Spleen (tissue), 13 donors: ENCODE measurements at places on chromosomes 13 and 19. TPM values are rescaled to one million over a fixed set of nuclear protein-coding genes. Genes with fewer than 3 reads are reported as not detected.
A peak's percentile ranks its signal among the peaks of the same experiment; 100 is the strongest.

- no peaks in the 10 kb centered on the region for H3K36me3 ChIP-seq
- H3K4me1 ChIP-seq = no peaks in the 10 kb centered on the region
- no peak overlapping the region for H3K4me3 ChIP-seq
- H3K27ac ChIP-seq = no peak overlapping the region
- DNase-seq = no peak
Measured at GRCh38 chr13:90770334-90770733, 577.2 kb upstream of the MIR17HG start.

The GDF15 gene
- 3.5 TPM for total RNA-seq

The CEACAM3 gene
- total RNA-seq = 13.4 TPM

GRCh38 chr19:38485541-38486285, 52.2 kb downstream of the RYR1 start:
- H3K36me3 ChIP-seq = no peaks in the 10 kb centered on the region
- no peak overlapping the region for H3K27ac ChIP-seq
- no peaks in the 10 kb centered on the region for H3K4me1 ChIP-seq
- no peak for DNase-seq
- no peak overlapping the region for H3K4me3 ChIP-seq
- no peaks in the 10 kb centered on the region for H3K27me3 ChIP-seq

The TMEM150B gene
- total RNA-seq = 5.6 TPM

- H3K36me3 ChIP-seq = peaks cover 23% of the 10 kb centered on the region
- H3K4me1 ChIP-seq = peaks cover 88% of the 10 kb centered on the region
- DNase-seq = peak; percentile 90
- peak overlapping the region; percentile 94 for H3K27ac ChIP-seq
Measured at GRCh38 chr19:2083174-2083854, 12.8 kb downstream of the MOB3A start.

GRCh38 chr19:16736709-16737108, 17.1 kb downstream of the NWD1 start:
- no peaks in the 10 kb centered on the region for H3K27me3 ChIP-seq
- no peaks in the 10 kb centered on the region for H3K36me3 ChIP-seq
- no peak overlapping the region for H3K27ac ChIP-seq
- DNase-seq = no peak

GRCh38 chr13:79780240-79780639, 299.3 kb downstream of the NDFIP2 start:
- H3K4me1 ChIP-seq = peaks cover 4% of the 10 kb centered on the region
- H3K27me3 ChIP-seq = no peaks in the 10 kb centered on the region
- no peak overlapping the region for H3K27ac ChIP-seq
- no peaks in the 10 kb centered on the region for H3K36me3 ChIP-seq

The HAUS8 gene
- total RNA-seq = 15.3 TPM

DNA sequence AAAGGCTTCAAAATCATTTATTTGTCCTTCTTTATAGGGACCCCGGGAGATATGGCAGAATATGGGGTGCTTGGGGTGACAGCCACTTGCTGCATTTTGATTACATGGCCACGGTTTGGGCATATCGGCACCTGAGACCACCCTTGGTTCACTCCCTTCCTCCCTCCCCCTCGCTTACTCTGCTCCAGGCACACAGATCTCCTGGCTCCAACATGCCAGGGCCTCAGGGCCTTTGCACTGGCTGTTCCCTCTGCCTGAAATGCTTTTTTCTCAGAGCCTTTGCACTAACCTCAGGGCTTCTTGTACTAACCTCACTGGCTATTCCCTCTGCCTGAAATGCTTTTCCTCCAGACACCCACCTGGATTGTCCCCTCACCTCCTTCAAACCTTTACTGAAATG, 23.8 kb downstream of the VAV1 start:
- no peaks in the 10 kb centered on the region for H3K27me3 ChIP-seq
- no peak overlapping the region for H3K4me3 ChIP-seq
- peaks cover 45% of the 10 kb centered on the region for H3K36me3 ChIP-seq
- DNase-seq = no peak

- DNase-seq = no peak
- no peak overlapping the region for H3K27ac ChIP-seq
- no peak overlapping the region for H3K4me3 ChIP-seq
- no peaks in the 10 kb centered on the region for H3K4me1 ChIP-seq
Measured at GRCh38 chr13:95289020-95289444, 12.2 kb downstream of the ABCC4 start.

- H3K4me1 ChIP-seq = peaks cover 29% of the 10 kb centered on the region
- no peak for DNase-seq
- H3K27me3 ChIP-seq = no peaks in the 10 kb centered on the region
- no peaks in the 10 kb centered on the region for H3K36me3 ChIP-seq
- H3K27ac ChIP-seq = peak overlapping the region; percentile 63
- H3K4me3 ChIP-seq = no peak overlapping the region
Measured at GRCh38 chr13:48862572-48862971, 113.1 kb upstream of the FNDC3A start.

The KRTDAP gene
- total RNA-seq = 3.1 TPM

The SIGLECL1 gene
- total RNA-seq = not detected

The S1PR4 gene
- total RNA-seq = 46.3 TPM

DNA sequence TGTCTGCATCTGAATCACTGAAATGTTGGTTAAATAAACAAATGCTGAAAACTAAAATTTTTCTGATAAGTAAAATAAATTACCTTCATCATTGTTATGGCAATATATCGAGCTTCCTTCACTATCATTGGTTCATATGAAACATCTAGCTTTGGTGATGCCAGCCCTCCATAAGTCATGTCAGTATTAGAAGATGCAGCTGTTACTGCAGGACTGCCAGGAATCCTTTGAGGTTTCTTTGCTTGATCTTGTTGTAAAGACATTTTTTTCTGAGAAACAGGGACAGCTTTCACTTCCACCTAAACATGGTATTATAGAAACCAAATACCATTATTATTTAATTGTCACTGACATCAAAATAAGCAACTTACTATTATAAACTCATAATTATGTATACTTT, 123.7 kb upstream of the FBXL3 start:
- H3K4me3 ChIP-seq = no peak overlapping the region
- no peak for DNase-seq
- H3K36me3 ChIP-seq = peaks cover 27% of the 10 kb centered on the region
- H3K27me3 ChIP-seq = no peaks in the 10 kb centered on the region
- no peak overlapping the region for H3K27ac ChIP-seq
- H3K4me1 ChIP-seq = no peaks in the 10 kb centered on the region

- no peaks in the 10 kb centered on the region for H3K36me3 ChIP-seq
- no peak overlapping the region for H3K4me3 ChIP-seq
- H3K27ac ChIP-seq = no peak overlapping the region
- H3K4me1 ChIP-seq = no peaks in the 10 kb centered on the region
- no peak for DNase-seq
Measured at GRCh38 chr19:38990949-38991697, 15.6 kb upstream of the FBXO17 start.

The KMT5C gene
- total RNA-seq = 11.4 TPM

DNA sequence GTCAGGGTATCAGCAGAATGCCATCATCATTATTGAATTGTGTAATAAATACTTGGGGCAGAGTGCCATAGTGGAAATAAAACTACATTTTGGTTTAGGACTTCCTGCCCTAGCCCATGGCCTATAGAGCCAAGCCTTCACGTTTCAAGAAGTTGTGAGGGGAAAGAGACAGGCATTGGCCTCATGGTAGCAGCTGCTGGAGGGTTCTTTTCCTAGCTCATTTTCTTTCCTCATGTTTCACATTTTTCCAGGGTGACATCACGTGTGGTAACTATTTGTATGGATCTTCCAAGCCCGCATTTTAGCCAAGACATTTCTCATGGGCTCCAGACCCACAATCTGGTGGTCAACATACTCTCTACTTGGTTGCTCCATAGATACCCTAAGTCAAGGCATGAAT, 80.4 kb downstream of the LRCH1 start:
- H3K4me1 ChIP-seq = peaks cover 48% of the 10 kb centered on the region
- H3K27me3 ChIP-seq = no peaks in the 10 kb centered on the region
- no peak overlapping the region for H3K27ac ChIP-seq
- no peak for DNase-seq

GRCh38 chr19:39206122-39206521, 2.1 kb upstream of the SYCN start:
- H3K27me3 ChIP-seq = no peaks in the 10 kb centered on the region
- no peaks in the 10 kb centered on the region for H3K4me1 ChIP-seq
- no peak for DNase-seq

GRCh38 chr19:39406656-39407409, at the start of gene ZFP36:
TSS of gene ZFP36 (plus strand) at chr19:39406847. CDS start at chr19:39406905, 58 bp downstream.
- H3K27ac ChIP-seq = peak within 1 kb of the TSS; percentile 100
- DNase-seq = peak; percentile 97
- peaks cover 83% of the 10 kb centered on the region for H3K4me1 ChIP-seq
- H3K27me3 ChIP-seq = no peaks in the 10 kb centered on the region
- peak within 1 kb of the TSS; percentile 89 for H3K4me3 ChIP-seq

- H3K27ac ChIP-seq = no peak overlapping the region
- H3K4me3 ChIP-seq = no peak overlapping the region
- no peaks in the 10 kb centered on the region for H3K27me3 ChIP-seq
- no peaks in the 10 kb centered on the region for H3K4me1 ChIP-seq
- H3K36me3 ChIP-seq = peaks cover 80% of the 10 kb centered on the region
Measured at GRCh38 chr19:10800488-10800887, 35.5 kb downstream of the TMED1 start.

The PIH1D1 gene
- 87.7 TPM for total RNA-seq

The CALR3 gene
- not detected for total RNA-seq

DNA sequence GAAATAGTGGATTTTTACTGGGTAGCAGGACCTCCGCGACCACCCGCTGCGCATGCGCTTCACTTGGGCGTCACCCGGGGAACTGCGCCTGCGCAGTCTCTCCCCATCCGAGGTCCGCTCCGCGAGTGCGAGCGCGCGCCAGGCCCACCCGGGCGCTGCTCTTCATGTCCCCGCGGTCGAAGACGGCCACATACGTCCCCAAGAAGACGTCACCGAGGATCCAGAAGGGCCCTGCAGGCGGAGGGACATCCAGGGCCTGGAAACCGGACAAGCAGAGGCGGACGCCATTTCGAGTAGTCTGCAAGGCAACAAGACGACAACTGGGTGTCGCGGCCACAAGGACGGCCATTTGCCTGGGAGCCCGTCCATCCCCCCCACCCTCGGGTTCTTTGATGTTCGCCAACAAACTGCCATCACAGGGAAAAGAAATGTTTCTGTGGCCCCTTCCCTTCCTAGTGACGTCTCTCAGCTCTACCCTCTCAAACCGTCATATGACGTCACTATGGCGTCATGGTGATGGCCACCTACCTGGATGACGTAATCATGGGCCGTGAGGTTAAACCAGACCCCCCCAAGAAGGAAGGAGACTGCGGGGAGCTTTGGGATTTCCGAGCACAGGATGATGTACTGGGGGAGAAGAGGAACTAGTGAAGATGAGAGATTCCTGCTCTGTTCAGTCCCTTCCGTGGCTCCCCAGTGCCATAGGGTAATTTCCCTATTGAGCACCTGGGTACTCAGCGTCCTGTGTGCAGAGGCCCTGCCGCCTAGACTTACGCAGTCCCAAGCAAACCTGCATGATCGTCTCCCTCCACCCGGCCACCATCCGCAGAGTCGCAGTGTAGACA, 6.7 kb downstream of the NAPSA start:
- H3K4me1 ChIP-seq = peaks cover 17% of the 10 kb centered on the region
- no peaks in the 10 kb centered on the region for H3K36me3 ChIP-seq
- H3K27ac ChIP-seq = peak overlapping the region; percentile 97
- H3K4me3 ChIP-seq = peak overlapping the region; percentile 44
- peak; percentile 93 for DNase-seq

DNA sequence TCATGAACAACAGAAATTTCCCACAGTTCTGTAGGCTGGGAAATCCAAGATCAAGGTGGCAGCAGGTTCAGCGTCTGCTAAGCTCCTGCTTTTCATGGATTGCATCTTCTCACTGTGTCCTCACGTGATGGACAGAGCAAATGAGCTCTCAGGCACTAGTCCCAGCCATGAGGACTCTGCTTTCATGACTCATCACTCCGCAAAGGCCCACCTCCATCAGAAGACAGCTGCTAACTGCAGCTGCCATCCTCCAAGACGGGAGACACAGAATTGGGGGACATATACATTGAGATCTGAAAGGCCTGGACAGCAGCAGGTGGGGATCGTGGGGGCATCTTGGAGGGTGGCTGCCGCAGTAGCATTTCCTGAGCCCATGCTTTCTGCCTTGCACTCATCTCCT, 44.4 kb upstream of the SPATA13 start:
- H3K36me3 ChIP-seq = no peaks in the 10 kb centered on the region
- H3K4me1 ChIP-seq = peaks cover 10% of the 10 kb centered on the region
- H3K27ac ChIP-seq = no peak overlapping the region
- no peak overlapping the region for H3K4me3 ChIP-seq
- no peak for DNase-seq

DNA sequence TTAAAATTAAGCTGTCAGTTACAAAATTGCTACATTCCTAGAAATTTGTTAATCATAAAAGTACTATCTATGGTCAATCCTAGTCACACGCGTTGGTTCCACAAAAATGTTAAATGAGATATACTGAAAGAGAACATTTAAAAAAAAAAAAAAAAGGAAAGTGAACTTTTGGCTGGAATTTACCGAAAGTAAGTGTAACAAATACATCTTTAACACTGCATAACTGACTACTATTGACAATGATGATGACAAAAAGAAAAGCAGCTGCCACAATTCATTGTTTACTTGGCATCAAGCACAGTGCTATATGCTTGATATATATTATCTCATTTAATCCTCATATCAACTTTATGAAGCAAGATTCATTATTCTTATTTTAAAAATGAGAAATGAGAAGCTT, 19.8 kb upstream of the POU4F1 start:
- H3K4me1 ChIP-seq = no peaks in the 10 kb centered on the region
- no peak for DNase-seq
- H3K27me3 ChIP-seq = no peaks in the 10 kb centered on the region

DNA sequence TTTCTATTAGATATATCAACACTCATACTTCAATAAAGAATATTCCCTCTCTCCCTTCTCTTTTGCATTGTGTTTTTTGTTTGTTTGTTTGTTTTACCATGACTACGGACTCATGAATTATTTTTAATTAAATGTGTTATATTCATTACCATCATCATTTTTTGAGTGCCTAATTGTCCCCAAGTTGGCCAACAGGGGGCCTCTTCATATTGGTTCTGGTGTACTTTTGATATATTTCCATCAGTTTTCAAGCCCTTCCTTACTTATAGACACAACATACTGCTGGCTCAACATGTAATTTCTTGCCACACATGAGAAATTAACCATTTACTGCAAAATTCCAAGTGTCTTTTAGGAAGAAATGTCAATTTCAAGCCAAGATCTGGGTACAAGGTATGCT, 54.5 kb upstream of the GPC6 start:
- no peaks in the 10 kb centered on the region for H3K4me1 ChIP-seq
- no peaks in the 10 kb centered on the region for H3K27me3 ChIP-seq
- H3K36me3 ChIP-seq = no peaks in the 10 kb centered on the region
- H3K27ac ChIP-seq = no peak overlapping the region
- no peak for DNase-seq

DNA sequence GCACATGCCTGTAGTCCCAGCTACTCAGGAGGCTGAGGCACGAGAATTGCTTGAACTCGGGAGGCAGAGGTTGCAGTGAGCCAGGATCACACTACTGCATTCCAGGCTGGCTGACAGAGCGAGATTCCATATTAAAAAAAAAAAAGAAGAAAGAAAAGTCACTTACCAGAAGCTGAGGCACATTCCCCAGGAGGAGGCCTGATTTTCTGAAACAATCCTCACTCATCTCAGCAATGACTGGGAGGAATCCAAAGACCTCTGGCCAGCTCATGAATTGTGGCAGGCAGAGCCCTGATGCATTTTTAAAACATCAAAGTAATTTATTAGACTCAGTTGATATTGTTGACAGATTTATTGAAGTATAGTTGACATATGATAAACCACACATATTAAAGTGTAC, 206.3 kb downstream of the FOXO1 start:
- H3K4me3 ChIP-seq = no peak overlapping the region
- no peaks in the 10 kb centered on the region for H3K36me3 ChIP-seq
- no peak overlapping the region for H3K27ac ChIP-seq

The STOML3 gene
- total RNA-seq = not detected

- DNase-seq = no peak
- no peak overlapping the region for H3K27ac ChIP-seq
- no peaks in the 10 kb centered on the region for H3K27me3 ChIP-seq
- no peaks in the 10 kb centered on the region for H3K36me3 ChIP-seq
- no peaks in the 10 kb centered on the region for H3K4me1 ChIP-seq
Measured at GRCh38 chr19:4130744-4131438, 7.0 kb upstream of the MAP2K2 start.
